ENCODE measurements at places on chromosomes 4 and X. TPM values are rescaled to one million over a fixed set of nuclear protein-coding genes. Genes with fewer than 3 reads are reported as not detected.

DNA sequence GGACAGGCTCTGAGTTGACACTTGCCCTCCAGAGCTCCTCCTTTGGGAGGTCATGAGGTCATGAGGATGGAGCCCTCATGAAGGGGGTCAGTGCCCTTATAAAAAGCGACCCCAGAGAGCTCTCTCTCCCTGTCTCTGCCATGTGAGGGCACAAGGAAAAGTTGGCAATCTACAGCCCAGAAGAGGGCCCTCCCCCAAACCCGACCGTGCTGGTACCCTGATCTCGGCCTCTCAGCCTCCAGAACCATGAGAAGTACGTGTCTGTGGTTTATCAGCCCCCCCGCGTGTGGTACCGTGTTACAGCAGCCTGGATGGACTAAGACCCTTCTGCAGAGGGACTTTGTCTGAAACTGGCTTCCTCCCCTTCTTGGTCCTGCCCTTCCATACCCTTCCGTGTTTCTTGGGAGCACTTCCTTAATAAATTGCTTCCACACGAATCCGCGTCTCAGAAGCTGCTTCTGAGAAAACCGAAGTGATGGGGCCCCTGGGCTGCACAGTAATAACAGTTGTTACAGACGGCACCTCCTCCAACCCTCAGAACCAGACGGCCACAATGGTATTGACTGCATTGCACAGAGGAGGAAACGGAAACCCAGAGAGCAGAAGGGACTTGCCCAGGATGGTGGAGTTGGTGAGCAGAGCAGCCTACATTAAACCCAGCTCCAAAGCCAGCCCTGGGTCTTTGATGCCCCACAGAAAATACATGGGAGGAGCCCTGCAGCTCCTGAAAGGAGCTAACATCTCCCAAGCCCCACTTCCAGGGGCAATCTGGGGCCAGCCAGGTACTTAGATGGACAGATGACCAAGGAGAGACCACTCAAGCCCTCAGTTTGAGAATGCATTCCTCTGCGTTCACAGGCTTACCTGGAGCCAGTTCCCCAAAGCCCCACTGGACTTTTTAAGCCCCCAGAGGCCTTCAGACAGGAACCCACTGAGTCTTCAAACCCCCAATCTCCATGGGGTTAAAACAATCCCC lies 242.7 kb downstream of the BCOR start:
- peak; percentile 84 for DNase-seq

DNA sequence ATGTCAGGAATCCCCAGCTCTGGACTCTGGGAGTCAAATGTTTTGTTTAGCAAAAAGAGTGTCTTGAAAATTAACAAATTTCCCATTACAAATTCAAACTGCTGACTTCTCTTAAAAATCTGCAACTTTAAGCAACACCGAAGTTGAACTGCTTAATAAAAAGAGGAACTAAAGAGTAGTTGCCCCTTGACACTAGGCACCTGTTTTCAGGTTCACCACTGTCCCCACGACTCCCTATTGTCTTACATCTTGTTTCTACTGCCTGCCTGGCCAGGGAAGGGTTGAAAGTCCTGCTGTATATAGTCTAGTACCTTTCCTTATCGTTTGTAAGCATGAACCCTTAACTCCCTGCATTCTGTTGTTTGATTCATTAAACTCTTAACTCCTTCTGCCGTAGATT lies 173.9 kb downstream of the SCFD2 start:
- DNase-seq: no peak

Gene F8
- 5.8 TPM for total RNA-seq

DNA sequence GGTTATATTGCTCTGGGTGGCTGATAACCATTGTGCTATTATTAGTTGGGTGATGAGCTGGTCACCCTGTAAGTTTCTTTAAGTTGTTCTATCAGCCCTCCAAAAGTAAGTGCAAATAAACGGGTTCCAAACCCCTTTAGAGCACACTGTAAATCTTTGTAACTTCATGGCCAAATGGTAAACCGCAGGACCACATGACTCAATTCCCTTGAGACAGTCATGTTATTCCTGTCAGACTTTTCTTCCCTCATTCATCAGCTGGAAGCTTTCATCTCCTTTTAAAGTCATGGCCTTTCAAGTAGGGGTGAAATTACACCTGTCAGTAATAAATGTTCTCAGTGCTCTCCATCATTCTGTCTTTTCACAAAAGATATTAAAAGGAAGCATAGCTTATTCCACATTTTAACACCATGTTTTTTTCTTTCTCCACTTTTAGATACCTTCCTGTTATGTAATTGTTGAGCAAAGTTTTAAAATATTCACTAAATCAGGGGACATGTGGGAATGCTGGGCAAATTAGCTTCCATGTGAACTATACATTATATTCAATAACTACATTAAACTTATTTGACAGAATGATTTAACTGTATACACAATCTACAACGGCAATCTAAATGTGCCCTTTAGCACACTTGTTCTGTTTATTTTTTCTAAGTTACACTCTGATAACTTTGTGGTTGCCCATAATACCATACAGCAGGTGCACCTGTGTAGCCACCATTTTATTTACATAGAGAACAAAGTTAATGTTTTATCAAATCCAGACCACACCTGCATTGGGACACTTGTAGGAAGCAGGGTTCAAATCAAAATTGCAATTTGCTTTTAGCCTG lies 275.5 kb downstream of the CFAP299 start:
- DNase-seq: no peak

Gene SRPX
- not detected for total RNA-seq

DNA sequence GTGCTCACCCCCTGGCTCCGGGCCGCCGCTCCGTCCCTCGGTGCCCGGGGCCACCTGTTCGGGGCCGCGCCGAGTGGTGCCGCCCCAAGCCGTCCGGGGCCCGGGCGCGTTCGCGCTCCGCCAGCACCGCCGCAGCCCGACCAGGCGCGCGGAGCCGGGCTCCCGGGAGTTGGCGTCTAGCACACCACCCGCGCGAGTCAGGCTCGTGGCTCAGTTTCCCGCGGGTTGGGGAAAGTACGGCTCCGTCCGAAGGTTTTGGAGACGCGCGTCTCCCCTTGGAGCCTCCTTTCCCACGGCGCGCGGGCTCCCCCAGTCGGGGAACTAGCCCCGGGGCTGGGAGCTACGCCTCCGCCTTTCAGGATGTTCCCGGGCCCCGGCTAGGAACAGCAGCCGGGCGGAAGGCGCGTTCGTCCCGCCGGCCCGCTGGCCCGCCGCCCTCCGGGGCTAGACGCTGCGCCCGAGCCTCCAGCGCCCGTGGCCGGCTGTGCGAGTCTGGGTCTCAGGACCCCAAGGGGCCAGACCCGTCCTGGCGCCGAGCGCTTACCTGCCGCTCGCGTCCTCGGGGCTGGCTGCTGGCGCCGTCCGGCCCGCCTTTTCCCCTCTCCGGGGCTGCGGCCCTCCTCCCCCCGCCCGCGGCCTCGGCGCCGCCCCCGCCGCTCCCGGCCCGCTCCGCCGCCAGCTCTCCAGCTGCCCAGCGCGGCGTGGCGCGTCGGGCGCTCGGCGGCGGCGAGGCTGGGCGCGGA lies at the start of gene ADGRG2:
Gene ADGRG2 (minus strand): TSS at position 571 of the 743 bp plus-strand sequence. CDS start 53,634 bp downstream, outside the sequence.
- DNase-seq: no peak

Gene MAP7D2
- 0.25 TPM for total RNA-seq

- no peak for DNase-seq
These were observed 10.7 kb downstream of the SGMS2 start for GRCh38 chr4:107835406-107835805.

GRCh38 chr4:85445050-85445639 lies 29.8 kb upstream of the ARHGAP24 start:
- no peak for DNase-seq

DNA sequence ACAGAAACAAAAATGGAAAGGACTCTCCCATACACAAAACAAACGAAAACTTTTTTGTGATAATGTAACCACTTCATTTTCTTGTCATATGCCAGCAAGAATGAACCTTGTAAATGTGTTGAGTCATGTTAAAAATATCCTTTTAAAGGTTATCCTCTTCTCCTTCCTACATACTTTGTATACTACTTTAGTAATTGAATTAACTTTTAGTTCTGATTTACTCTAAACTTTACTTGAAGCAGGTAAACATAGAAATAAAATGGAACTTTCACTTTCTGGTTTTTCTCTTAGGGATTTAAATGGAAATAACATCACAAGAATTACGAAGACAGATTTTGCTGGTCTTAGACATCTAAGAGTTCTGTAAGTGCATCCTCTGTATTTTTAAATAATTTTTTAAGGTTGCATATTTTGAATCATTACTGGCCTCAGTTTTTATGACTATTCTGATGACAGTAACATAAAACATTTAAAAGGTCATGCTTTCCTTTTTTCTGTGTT lies 4.7 kb downstream of the SLIT2 start:
- no peak for DNase-seq

DNA sequence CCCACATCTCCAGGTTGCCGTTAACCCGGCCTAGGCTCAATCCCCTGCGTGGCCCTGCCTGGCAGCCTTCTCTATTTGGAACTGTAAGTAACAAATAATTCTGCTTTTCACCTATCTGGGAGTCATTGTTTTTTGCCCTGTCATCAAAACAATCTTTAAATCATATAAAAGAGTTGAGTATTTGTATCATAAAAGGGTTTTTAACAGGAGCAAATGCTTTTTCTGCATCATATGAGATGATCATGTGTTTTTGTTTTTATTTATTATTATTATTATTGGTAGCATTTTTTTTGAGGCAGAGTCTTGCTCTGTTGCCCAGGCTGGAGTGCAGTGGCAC lies 10.0 kb upstream of the TLR3 start:
- no peak for DNase-seq

- DNase-seq: no peak
These were observed 221.0 kb upstream of the NWD2 start for GRCh38 chr4:37023504-37023903.

GRCh38 chrX:63508668-63509067 lies 157.5 kb upstream of the SPIN4 start:
- no peak for DNase-seq

Data from activated naive CD4-positive, alpha-beta T cell treated with anti-CD3 and anti-CD28 coated beads, Interleukin-2, amount 50 U/mL, for 72 hours (primary cell).